ENCODE measurements at places on chromosomes 3 and 15.

DNA sequence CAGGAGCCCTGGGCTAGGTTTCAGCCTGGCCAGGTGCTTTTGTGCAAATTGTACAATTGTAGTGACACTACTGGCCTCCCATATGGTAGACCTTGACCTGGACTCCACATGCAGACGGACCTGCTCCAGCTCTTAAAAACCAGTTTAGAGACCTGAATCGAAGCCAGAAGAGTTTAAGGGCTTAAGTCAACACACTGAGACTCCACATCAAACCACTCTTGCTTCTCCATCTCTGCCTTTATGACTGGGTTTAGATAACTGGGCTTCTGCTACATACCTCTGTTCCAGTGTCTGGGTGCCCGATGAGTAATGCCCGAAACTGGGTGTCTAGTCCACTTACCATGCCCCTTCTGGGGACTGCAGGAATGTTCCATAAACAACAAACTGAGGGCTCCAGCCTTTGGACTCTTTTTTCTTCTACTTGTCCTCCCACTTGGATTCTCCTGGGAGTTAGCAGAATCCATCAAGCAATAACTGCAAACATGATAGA lies 32.8 kb downstream of the TMEM212 start:
- no peak for DNase-seq

GRCh38 chr15:71219645-71220044 lies 104.4 kb downstream of the THSD4 start:
- no peak for DNase-seq

DNA sequence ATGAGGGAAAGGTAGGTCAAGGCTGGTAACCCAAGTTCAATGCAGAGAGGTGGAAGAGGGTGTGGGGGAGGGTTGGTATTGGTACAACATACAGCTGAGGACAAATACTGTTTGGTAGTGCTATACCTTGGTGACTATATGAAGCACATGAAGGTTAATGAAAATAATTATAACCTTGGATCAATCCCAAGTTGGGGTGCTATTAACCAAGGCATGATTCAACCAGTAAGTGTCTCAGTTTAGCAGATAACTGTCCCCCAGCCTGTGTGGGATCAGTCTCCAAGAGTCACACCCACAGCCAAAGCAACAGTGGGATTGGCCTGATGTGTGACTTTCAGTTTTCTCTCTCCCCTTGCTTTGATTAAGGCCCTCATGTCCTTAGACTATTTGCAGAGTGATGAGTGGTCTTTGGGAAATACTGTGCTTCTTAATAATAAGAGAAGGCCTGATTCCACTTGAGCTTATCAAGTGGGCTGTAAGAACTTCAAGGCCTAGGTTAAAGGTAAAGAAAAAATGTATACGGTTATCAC lies 80.8 kb downstream of the EOMES start:
- no peak for DNase-seq

DNA sequence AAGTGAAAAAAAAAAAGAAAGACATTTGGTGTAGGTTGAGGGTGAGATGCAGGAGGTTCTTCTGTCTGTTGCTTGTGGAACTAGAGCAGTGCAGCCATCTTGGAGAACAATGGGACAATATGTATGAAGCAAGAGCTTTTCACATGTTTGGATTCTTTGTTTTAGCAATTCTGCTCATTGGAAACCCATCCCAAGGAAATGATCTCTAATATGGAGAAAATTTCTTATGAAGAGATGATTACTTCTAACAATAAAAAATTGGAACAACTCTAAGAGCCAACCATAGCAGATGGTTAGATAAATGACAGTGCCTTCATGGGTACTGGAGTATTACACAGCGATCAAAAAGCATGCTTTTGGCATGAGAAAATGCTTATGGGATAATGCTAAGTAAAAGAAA lies 56.3 kb downstream of the RASGRF1 start:
- no peak for DNase-seq

GRCh38 chr3:21750080-21750696 lies 822 bp downstream of the ZNF385D start:
- no peak for DNase-seq

DNA sequence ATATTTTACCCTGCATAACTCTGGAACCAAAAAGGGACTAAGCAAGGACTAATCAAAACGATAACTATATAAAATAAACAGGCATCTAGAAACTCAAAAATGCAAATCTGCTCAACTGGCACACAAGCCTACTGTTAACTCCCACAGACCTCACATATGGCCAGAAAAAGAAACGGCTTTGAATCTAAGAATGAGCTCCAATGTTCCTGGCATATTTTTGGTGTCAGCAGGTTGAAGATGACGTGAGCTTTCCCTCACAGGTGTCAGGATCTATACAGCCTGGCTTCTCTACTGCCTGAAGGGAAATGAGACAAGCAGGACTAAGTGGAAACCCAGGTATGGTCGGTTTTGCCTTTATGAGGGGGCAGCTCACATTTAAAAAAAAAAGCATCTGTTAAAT lies 120.1 kb upstream of the SPATA12 start:
- no peak for DNase-seq

DNA sequence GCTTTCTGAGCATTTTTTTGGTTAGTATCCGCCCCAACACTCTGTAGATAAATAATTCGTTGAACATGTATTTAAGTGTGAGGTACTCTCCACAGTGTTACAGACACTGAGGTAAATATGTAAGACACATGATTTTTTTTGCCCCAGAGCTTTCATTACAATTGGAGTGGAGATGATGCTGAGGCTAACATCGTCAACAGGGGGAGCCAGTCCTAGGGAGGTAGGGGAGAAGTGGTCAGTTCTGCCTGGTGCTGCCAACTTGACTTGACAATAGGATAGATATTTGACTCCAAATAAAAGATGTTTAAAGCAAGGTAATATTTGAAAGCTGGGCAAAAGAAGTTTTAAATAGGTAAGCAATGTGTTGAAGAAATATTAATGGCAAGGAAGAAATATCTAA lies 295.7 kb downstream of the UNC13C start:
- DNase-seq = no peak
